ENCODE measurements at places on chromosomes 3 and 15.

DNA sequence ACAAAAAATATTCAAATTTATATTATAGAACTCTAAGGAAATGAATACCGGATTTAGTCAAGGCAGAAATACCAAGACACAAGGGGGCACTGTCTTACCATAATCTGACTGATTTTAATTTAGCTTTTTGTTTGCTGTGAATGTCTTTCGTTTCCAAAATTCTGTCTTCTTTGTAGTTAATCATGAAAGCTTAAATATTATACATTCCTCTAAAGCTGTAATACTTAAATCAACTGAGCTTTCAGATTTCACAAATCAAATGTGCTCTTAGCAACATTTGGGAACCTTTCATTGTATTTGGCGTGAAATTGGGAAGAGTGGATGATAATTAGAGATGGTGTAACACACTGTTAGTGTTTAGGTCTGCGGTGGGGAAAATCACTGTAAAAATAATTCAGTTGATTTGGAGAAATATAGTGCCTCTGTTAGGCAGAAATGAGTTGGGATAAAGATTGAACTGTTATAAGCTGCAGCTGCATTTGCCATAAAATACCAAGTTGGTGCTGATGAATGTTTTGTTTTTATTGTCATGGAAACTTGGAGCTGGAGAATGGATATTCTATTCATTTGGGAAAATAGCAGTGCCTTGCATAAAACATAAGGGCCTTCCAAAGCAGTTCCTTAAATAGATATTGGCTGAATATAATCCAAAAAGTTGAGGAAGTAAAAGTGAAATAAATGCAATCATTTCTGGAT, 228.2 kb downstream of the TCF12 start:
- peak; percentile 38 for DNase-seq

- DNase-seq, result no peak
Measured at GRCh38 chr3:115280506-115280905, 133.4 kb upstream of the ZBTB20 start.

DNA sequence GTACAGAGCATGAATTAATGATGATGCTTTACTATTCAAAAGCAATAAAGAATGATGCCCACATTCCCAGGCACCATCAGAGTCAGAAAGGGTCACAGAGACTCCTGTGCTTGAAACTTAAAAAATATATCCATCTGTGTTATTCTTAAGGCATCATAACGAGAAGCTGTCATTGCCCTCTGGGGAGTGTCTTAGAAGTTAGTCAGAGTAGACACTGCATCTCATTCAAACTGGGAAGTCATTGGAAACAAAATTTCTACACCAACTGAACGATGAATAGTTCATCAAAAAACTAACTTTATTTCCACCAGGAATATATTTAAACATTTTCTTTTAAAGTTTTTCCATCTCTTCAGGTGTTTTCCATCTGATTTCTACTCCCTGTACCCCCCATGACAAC, 122.9 kb downstream of the RFTN1 start:
- DNase-seq, result no peak

DNA sequence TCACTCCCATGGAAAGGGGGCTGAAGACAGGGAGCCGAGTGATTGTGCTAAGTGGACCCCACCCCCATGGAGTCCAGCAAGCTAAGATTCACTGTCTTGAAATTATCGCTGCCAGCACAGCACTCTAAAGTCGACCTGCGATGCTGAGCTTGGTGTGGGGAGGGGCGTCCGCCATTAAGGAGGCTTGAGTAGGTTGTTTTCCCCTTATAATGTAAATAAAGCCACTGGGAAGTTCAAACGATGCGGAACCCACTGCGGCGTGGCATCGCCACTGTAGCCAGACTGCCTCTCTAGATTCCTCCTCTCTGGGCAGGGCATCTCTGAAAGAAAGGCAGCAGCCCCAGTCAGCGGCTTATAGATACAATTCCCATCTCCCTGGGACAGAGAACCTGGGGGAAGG, 10.9 kb upstream of the SRGAP3 start:
- no peak for DNase-seq

DNA sequence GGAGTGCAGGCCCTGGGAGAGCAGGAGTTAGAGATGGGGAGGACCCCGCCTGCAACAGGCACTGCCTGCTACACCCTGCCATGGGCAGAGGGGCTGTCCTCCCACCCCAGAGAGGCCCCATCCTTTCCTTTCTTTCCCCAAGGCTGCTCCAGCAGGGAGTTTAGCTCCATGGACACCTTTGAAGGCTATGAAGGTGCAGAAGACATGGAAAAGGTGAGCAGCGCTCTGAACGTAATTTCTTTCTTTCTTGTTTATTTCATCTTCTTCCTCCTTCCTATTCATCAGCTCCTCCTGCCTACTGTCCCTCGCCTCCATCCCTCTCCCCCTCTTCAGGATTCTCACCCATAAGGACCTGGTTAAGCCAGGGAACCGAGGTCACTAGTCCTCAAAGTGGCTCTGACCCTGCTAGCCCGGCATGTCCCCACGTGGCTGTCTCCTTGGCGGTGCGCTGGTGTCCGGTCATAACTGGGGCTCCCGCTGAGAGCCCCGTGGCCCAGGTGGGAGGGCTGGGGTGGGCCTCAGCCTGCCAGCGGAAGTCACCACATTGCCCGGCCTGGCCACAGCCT, 16.0 kb upstream of the ADIPOQ start:
- DNase-seq, result peak; percentile 32

GRCh38 chr3:126991366-126992200, 8.7 kb downstream of the PLXNA1 start:
- no peak for DNase-seq

DNA sequence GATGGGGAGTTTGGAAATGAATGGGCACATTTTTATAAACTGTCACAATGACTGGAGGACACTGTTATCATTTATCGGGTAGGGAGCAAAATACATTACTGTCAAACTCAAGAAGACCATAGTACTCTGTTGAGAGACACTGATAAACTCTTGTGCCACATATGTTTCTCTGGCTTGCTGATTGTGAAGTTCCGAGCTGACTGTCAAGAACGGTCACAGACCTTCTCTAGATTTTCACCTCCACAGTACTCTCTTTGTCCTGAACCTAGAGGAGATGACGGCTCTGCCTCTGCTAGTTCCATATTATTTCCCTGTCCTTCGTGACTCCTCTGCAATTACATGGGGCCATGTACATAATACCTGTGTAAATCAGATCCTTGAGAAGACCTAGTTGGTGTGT, 451.9 kb downstream of the LPP start:
- DNase-seq, result no peak

DNA sequence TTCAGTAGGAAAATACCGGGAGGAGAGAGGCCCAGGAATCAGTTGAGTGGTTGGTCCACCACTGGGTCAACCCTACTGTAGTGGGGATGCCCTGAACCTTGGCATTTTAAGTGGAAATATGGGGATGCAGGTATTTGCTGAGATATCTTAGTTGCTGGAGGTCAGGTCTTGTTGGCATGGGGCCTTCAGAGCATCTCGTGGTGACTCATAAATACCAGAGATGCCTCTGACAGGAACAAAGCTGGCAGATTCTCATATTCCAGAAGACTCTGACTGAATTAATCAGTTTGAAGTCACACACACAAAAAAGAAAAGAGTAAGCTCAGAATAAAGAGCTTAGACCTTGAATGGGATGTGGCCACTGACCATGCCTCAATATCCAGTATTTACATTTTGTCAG, 91.6 kb downstream of the CACNA2D3 start:
- DNase-seq, result no peak

GRCh38 chr3:169389925-169390253, 273.6 kb downstream of the MECOM start:
- DNase-seq, result no peak

DNA sequence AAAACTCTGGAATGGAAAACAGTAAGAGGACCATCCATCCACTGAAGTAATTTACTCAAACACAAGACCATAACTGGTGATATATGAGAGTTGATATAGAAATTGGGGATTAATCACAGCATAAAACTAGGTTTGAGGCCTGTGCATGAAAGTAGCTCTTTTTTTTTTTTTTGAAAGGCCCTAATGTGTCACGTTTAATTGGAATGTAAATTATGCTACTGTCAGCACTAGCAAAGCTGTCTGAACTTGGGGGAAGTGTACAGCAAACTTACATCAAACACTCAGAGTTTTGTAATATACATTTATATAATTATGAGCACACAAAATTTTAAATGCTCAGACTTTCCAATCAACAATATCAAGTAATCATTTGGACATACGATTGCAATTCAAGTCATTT, 154.1 kb downstream of the GREM1 start:
- DNase-seq, result no peak

DNA sequence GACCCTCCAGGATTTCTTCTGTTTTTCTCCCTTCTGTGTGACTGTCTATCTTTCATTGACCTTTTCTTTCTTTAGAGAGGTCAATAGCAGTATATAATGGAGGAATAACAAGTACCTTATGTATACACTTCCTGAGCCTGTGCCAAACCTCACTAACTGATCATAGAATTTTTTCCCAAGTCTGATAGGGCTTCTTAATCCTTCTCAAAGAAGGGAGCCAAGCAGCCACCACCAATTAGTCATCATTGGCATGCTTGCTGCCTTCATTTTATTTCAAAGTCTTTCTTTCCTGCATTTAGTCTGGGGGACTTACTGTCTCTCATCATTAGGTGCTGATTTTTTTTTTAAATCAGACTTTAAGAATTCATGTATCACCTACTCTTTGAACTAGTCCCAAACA, 327.0 kb downstream of the FEZF2 start:
- DNase-seq, result no peak

DNA sequence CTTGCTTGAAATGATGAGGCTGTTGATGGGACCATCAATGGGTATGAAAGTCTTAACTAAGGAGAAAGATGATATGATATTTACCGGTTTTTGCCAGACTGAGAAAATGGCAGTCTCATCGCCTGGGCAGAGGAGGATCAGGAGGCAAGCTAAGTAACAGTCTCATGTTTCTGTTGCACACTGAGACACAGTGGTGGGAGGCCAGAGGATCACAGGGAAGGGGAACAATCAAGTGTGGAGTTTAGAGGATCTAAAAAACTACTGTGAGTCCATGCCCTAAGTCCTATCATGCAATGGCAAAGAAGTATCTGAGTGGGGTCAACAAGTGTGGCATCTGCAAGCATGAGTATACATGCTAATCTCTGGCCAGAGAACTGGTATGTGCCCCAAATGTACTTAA, 62.2 kb downstream of the SUMF1 start:
- no peak for DNase-seq

GRCh38 chr3:187540847-187541246, 129.3 kb downstream of the SST start:
- no peak for DNase-seq

GRCh38 chr15:81096398-81096797, 37.7 kb upstream of the CFAP161 start:
- DNase-seq, result no peak

GRCh38 chr3:56468184-56469106, at the start of gene ERC2:
Gene ERC2 (minus strand): TSS chr3:56468467.
- no peak for DNase-seq

DNA sequence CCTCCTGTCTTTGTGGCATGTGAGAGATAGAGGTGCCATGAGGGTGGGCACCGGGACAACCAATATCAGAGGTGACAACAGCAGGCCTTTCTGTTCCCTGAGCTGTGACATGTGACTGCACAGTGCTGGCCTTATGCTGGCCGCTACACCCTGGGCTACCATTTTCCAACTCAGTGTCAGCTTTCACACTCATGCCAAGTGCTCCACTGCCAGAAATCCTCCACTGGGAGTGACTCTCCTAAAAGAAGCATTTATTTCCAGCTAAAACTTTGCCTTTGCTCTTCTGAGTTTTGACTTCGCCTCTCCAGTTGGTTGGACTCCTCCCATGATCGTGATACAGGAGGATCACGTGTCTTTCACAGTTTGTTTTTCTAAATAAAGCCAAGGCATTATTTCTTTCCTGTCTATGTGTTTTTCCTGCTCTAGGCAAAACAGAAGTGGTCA, 31.4 kb downstream of the CA12 start:
- no peak for DNase-seq

DNA sequence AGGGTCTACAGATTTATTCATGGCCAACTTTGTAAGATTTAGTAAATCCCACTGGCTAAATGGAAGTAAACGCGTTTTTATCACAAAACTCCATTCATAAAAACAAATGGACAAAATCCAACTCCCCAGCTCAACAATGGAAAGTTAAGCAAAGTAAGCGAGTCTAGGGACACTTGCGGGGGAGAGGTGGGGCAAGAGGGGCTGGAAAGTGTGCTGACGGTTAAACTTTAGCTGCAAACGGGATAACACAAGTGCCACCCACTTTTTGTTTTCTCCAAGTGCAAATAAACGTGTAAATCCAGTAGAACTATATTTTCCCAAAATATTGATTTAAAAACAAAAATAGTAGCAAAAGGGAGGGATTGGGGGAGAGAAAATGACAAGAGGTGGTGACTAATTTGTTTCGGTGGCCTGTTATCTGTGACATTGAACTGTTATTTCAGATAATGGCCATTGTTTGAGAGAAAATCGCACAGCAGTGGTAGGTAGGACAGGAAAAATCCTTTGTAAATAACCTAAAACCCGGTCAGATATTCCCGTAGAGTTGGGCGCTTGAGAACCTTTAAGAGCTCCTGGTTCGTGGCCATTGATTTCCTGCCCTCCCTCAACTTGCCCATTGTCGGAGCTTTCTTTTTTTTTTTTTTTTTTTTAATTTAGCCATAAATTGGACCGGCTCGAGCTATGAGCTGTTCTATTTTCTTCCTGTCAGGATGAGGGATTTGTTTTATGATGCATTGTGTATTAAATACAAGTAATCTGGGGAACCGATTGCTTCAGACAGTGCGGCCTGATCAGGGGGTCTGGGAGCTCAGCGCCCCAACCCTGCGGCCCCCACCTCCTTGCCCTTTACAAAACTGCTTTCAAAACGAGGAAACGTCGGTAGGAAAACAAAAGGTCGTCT, 514.8 kb downstream of the MECOM start:
- DNase-seq, result no peak

- no peak for DNase-seq
Measured at GRCh38 chr15:51267703-51268083, 70.7 kb downstream of the CYP19A1 start.

GRCh38 chr3:147379651-147380050, 26.7 kb downstream of the ZIC4 start:
- DNase-seq, result no peak

DNA sequence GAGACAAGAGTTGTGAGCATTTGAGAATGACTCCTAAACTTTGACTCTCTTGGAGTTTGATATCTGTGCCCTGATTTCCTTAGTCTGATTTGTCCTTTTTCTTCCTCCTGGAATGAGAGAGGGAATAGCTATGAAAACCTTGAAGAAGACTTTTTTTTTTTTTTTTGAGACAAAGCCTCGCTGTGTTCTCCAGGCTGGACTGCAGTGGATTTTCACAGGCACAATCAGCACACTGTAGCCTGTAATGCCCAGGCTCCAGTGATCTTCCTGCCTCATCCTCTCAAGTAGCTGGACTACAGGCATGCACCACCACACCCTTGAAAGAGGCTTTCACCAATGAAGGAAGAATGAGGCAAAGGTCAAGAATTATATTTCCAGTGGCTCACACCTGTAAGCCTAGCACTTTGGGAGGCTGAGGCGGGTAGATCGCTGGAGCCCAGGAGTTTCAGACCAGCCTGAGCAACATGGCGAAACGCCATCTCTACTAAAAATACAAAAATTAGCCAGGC, 10.3 kb upstream of the ARGFX start:
- DNase-seq, result no peak

- no peak for DNase-seq
Measured at GRCh38 chr15:70493787-70494516, 269.4 kb downstream of the UACA start.

GRCh38 chr3:179324270-179324754, 1.5 kb downstream of the ZNF639 start:
- DNase-seq, result peak; percentile 35

All from CD4-positive, alpha-beta T cell treated with Interleukin-10 for 1 hour (primary cell).